ENCODE measurements at places on chromosomes 1 and 21. TPM values are rescaled to one million over a fixed set of nuclear protein-coding genes. Genes with fewer than 3 reads are reported as not detected.
A peak's percentile ranks its signal among the peaks of the same experiment; 100 is the strongest.

- H3K4me1 ChIP-seq: peaks cover 7% of the 10 kb centered on the region
- no peak for DNase-seq
- H3K4me3 ChIP-seq: peak overlapping the region; percentile 56
- peaks cover 6% of the 10 kb centered on the region for H3K36me3 ChIP-seq
- H3K27ac ChIP-seq: peak overlapping the region; percentile 47
These were observed 36.6 kb upstream of the OPRD1 start for GRCh38 chr1:28775121-28775942.

The ACTL8 gene
- not detected for polyA plus RNA-seq

The KRTAP7-1 gene
- polyA plus RNA-seq: not detected

The HOOK1 gene
- 11.8 TPM for polyA plus RNA-seq

DNA sequence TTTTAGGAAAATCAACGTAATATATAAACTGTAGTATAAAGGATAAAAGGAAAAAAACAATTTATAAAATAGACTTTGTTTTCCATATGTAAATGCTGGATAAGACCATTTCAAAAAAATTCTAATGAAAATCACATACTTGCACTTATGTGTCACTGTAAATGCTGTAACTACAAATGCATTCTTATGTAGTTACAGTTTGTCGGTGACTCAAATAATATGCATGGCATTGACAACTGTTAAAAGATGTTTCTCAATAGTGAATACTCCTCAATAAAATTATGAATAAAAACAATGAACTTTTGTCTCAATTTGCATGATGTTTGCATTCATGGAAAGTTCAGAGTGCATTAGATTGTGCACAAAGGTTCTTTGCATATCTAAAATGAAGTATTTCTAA, 614.0 kb upstream of the CHRM3 start:
- no peak for DNase-seq
- no peak overlapping the region for H3K27ac ChIP-seq
- no peaks in the 10 kb centered on the region for H3K27me3 ChIP-seq
- H3K4me3 ChIP-seq: no peak overlapping the region
- no peaks in the 10 kb centered on the region for H3K4me1 ChIP-seq
- no peaks in the 10 kb centered on the region for H3K36me3 ChIP-seq

The CELF3 gene
- not detected for polyA plus RNA-seq

The CHIA gene
- polyA plus RNA-seq: not detected

GRCh38 chr1:23763041-23763577, 15.1 kb upstream of the PITHD1 start:
- peaks cover 20% of the 10 kb centered on the region for H3K36me3 ChIP-seq
- DNase-seq: no peak
- no peaks in the 10 kb centered on the region for H3K4me1 ChIP-seq
- no peak overlapping the region for H3K27ac ChIP-seq
- H3K27me3 ChIP-seq: no peaks in the 10 kb centered on the region
- no peak overlapping the region for H3K4me3 ChIP-seq

DNA sequence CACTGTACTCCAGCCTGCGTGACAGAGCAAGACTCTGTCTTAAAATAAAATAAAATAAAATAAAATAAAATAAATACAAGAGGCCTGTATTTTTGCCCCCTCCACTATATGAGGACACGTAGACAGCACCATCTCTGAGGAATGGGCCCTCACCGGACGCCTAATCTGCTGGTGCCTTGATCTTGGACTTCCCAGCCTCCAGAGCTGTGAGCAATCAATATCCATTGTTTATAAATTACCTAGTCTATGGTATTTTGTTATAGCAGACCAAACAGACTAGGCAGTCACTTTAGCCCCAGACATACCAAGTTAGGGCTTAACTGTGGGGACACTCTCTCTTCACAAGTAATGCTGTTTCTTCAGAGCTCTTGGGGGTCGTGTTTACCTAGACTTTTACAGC, 6.4 kb downstream of the ELAPOR1 start:
- H3K27me3 ChIP-seq: no peaks in the 10 kb centered on the region
- H3K4me3 ChIP-seq: no peak overlapping the region
- DNase-seq: no peak
- H3K27ac ChIP-seq: no peak overlapping the region
- H3K4me1 ChIP-seq: no peaks in the 10 kb centered on the region

All from keratinocyte (primary cell).